ENCODE measurements at places on chromosomes 3 and 15.

DNA sequence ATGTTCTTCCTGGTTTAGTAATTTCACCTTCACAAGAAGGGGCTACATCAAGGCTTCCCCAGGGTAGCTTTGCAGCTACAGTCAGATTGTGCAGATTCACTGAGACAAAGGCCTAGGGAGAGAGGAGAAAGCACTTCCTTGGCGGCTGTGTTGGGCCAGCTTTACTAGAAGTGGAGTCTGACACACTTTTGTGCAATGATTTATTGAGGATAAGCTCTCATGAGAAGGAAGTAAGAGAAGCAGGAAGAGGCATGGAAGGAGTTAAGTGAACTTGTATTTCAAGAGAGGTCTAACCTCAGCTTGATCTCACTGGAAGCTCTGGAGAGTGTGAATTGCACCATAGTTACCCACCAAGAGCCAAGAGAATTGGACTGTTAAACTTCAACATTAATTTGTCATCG lies 78.9 kb downstream of the TGFBR2 start:
- DNase-seq, result no peak

DNA sequence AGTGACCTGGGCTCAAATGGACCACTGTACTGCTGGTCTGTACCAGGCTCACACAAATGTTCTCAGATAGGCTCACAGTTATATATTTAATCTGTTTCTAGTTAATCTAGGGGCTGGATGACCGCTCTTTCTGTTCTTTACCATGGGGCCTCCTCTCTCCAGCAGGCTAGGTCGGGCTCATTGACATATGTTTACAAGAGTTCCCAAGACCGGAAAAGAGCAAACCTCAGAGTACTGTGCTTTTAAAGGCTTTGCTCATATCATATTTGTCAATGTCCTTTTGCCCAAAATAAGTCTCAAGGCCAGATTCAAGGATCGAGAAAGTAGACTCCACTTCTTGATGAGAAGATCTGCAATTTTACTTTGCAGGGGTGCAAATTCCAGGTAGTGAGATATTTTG lies 348.0 kb upstream of the EPHA6 start:
- DNase-seq, result no peak

GRCh38 chr3:138686771-138687221 lies 78.2 kb downstream of the FAIM start:
- DNase-seq, result no peak

DNA sequence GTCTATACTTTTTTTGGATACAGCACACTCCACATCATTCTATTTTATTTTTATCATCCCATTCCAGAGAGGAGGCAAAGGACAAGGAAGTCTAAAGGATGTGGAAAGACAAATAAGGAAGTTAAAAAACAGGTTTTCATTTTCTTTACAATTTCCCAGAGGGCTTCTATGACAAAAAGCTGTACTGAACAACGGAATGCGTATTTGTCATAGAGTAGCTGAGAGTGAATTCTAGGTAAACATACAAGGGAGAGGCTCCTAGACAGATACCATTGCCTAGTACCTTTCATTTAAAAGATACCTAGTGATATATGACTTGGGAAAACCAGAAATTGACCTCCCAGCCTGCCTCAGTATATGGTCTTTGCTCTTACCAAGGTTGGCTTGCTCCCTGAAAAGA lies 341.7 kb downstream of the FHIT start:
- DNase-seq, result no peak

- no peak for DNase-seq
Measured at GRCh38 chr3:149881879-149882278, 68.9 kb downstream of the RNF13 start.

- DNase-seq, result no peak
Measured at GRCh38 chr3:9068051-9068450, 104.8 kb upstream of the RAD18 start.

GRCh38 chr15:58985443-58985842 lies 2.0 kb upstream of the RNF111 start:
- DNase-seq, result no peak

- DNase-seq, result no peak
Measured at GRCh38 chr3:129304146-129304961, 25.7 kb downstream of the HMCES start.

- no peak for DNase-seq
Measured at GRCh38 chr3:169841171-169841570, 28.5 kb upstream of the LRRC34 start.

DNA sequence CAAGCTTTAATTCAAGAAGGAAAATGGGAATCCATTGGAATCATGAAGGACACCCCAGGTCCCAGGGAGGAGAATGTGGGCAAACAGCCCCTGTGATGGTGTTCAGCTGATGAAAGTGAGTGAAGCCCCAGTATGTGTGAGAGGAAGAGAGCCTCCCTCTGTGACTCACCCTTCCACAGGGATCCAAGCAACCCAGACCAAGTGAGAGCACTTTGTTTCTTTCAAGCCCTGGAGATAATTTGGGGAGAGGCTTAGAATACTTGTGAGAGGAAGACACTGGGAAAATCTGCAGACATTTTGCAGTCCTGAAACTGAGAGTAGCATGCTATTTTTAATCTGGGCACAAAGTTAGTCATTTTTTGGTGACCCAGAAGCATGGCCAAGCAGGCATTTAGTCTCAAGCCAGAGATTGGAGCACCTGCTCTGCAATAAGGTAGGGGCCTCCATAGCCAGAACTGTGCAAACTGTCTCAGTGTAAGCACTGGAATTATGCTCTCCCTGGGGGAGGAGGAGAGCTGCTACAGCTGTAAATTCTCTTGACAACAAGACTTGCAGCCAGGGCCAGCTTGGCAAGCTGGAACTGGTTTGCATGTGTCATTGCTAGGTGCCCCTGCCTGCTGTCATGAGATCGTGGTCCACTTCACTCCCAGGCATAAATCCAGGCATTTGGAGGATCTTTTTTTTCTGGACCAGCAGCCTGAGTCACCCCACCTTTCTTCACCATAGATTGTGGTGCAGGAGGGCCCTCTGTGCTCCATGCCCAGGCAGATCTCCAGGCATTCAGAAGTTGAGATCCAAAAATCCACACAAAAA lies 537.8 kb upstream of the DPPA4 start:
- DNase-seq, result no peak

DNA sequence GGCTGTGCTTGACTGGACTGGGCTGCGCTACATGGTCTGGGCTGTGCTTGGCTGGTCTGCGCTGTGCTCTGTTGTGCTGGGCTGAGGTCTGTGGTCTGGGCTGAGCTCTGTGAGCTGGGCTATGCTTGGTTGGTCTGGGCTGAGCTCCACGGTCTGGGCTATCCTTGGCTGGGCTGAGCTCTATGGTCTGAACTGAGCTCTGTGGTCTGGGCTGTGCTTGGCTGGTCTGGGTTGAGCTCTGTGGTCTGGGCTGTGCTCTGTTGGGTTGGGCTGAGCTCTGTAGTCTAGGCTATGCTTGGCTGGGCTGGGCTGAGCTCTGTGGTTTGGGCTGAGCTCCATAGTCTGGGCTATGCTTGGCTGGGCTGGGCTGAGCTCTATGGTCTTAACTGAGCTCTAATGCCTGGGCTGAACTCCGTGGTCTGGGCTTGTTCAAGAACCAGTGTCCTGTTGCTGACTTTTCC lies 92.0 kb downstream of the PLXNA1 start:
- no peak for DNase-seq

- DNase-seq, result no peak
Measured at GRCh38 chr3:11555211-11555782, 88.4 kb downstream of the VGLL4 start.

GRCh38 chr15:65083262-65083701 lies 6.7 kb downstream of the KBTBD13 start:
- no peak for DNase-seq

- no peak for DNase-seq
Measured at GRCh38 chr3:46086083-46086437, 58.8 kb upstream of the XCR1 start.

- no peak for DNase-seq
Measured at GRCh38 chr15:88998980-88999713, 86.0 kb upstream of the MFGE8 start.

All from NCI-H1436 treated with DMSO at 0.1 percent for 48 hours (cell line).